Stimulated activated CD8-positive, alpha-beta memory T cell treated with anti-CD3 and anti-CD28 coated beads, Interleukin-2, amount 100 ng/mL, for 1 hour (primary cell): ENCODE measurements at places on chromosomes 7 and 10.
A peak's percentile ranks its signal among the peaks of the same experiment; 100 is the strongest.

GRCh38 chr10:101451667-101452069 is 97.7 kb downstream of the BTRC start:
- DNase-seq = no peak

GRCh38 chr7:22348379-22348778 is 8.6 kb downstream of the RAPGEF5 start:
- no peak for DNase-seq

DNA sequence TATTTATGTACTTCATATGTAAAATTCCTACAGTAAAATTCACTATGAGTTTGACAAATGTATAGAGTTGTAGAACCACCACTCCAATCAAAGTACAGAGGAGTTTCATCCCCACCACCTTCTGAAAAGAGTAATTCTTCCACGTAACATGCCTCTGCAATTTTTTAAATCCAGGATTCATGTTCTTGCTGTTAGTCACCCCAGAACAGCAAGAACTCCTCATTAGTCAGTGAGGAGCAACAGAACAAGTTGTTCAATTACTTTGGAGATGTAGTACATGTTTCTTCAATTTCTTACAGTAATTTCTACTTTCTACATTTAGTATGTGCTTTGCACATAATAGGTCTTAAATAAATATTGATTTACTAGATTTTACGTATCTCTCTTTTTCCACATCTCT is 248.1 kb downstream of the ABCA13 start:
- DNase-seq = no peak

DNA sequence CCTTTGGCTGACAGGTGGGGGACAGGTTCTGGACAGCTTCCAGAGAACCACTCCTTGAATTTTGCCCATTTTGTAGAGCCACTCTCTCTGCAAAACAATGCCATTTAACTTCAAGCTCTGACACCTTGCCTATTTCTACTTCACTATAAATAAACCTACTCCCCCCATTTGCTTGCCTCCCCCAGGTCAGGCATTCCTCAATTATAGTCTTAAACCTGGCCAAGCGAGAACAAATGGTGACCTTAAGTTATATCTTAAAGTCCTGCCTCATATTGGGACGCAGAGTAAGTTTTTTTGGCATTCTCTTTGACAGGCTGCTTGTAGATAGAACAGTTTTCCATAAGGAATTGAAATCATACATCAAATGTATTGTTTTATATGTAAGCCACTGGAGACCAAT is 706.9 kb downstream of the LRMDA start:
- DNase-seq = no peak

DNA sequence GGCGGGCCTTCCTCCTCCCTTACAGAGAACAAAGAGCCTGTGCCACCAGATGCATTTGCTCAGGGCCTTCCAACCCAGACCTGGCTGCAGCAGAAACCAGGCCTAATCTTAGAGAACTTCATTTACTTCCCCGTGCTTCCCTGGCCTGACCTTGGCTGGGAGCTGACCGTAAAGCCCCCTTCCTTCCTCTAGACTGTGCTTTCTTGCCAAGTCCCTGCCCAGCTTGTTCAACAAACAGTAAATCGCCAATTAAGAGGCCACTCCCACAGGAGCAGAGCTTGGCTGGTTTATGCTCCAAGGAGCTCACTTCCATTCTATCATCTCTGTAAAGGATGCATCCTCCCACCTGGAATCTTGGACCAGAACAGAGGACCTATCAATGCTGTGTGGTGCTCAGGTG is 110.9 kb downstream of the COL13A1 start:
- DNase-seq = no peak

GRCh38 chr7:15459018-15459615 is 102.7 kb downstream of the AGMO start:
- no peak for DNase-seq

DNA sequence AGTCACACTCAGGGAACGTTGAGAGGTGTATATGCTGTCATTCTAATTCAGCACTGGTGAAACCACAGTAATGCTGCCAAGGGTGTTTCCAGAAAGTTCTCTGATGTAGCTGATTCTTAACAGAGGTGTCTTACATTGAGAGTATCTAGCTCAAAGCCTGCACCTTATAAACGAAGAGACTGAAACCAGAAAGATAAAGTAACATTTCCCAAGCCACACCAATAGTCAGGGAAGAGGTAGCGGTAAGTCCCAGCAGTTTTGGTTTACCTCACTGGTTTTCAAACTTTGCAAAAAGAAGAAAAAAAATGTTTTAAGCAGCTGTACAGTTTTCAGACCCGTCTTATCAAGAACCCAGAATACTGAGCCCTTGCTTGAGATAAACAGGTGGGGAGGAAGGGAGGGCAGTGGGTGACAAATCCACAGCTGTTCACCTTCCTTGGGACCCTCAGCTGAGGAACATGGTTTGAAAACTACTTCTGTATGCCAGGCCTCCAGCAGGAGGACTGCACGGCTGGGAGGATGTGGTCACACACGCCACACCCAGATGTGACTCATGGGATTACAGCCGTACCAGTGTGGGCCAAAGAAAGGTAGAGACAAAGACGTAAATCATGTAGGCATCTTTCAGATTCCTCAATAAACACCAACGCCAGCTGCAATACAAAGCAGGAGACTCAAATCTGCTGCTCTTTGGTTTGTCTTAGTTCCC is 63.9 kb upstream of the GSDME start:
- DNase-seq = peak; percentile 64

- no peak for DNase-seq
These were observed 300.9 kb downstream of the BICC1 start for GRCh38 chr10:58813573-58813972.

- DNase-seq = no peak
These were observed 19.4 kb downstream of the GSTO2 start for GRCh38 chr10:104288355-104288754.

DNA sequence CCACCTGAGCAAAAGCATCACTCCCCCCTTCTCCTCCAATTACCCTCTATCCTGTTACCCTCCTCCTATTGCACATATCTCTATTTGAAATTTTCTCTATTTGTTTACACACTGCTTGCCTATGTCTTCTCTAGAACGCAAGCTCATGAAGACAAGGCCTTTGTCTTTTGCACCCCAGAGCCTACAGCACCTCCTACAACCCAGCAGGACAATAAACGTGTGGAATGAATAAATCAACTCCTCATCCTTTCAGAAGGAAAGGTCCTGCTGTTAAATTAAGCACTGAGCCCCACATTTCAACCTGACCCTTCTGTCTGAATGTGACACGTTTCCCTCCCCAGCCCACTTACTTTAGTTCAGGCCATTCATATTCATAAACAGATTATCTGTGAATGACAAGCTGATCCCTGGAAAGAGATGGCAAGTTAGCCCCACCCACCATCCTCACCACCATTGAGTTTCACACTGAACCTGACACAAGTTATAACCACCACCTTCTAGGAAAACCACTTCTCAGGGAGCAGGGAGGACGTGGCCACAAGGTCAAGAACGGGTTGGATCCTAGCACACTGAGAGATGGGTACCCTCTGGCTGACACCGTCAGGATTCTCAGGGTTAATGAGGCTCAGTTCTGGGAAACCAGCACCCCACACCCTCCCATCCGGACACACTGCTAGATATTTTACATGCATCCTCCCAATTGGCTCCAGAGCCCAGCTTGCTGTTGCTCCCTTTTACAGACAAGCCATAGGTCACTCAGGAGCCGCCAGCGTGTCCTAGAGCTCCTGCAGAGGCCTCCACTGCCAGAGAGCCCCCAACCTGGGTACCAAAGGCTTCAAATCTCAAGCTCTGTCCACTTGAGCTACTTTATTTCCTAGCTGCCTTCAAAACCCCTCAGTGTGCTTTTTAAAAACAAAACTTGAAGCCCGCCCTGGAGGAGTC is 934 bp downstream of the PRTFDC1 start:
- no peak for DNase-seq

DNA sequence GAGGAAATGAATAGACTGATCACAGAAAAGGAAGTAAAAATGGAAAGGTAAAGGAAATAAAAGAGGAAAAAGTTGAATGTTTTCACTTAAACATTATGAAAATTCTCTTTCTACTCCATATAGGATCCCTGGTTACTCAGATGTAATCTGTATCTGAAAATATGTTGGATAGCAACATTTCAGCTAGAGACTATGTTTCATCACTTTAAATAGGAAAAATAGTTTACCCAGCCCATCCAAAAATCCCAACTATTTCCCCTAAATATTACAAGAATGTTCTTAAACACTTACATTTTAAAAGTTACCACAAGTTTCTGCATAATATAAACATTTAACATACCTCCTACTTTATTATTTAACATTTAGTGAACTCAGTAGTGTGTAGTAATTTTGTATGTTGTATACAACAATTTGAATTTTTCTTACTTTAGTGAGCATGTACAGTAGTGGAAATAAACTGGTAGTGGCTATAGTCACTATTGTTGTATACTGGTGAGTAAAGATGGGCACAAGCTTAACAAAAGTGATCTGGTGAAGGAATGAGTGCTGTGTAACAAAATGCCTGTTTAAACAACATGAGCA is 27.1 kb downstream of the SLF2 start:
- no peak for DNase-seq

- DNase-seq = no peak
These were observed 41.3 kb downstream of the GRK5 start for GRCh38 chr10:119248681-119249080.

- no peak for DNase-seq
These were observed 36.8 kb downstream of the CTBP2 start for GRCh38 chr10:125123476-125124114.

DNA sequence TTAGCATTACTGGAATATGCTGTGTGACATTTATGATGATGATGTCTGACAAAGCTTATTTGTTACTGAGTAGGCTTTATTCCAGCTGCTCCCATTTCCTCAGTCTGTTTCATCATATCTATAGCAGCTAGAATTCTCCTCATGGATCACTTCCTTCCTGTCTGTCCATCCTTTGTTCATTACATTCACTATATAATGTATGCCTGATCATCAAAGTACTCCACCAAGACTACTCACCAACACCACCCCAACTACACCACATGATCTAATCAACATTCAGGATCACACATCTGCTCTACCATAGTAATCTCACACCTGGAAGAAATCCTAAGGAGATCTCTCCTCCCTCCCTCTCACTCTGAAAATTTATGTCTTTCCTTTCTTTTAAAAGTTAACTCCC is 61.3 kb downstream of the APBB1IP start:
- no peak for DNase-seq

DNA sequence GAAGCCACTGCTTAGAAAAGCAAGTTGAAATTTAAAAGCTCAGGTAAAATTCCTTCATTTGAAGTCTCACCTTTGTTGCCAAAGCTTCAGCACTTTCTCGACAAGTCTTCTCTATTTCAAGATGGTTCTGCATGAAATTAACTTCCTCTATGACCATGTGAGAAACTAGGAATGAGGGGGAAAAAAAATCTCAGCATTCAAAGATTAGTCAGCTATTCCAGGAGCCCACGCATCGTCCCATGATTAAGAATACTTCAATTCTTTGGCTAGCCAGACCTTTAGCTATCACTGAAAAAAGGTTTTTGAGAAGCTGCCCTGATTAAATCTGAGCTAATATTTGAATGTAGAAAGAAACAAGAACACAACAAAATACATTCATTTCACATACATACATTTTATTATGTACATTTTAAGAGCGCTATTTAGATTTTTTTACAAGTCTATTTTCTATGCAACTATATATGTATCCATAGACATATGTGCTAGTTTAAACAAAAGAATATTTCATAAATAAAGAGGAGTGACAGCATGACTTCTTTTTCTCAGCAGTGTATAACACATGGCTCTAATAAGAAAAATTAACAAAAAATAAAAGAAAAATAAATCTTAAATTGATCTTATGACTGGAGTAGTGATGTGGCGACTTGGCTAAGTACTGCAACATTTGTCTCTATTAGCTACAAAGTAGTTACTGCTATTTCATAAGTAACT is 44.8 kb downstream of the SHTN1 start:
- DNase-seq = no peak

DNA sequence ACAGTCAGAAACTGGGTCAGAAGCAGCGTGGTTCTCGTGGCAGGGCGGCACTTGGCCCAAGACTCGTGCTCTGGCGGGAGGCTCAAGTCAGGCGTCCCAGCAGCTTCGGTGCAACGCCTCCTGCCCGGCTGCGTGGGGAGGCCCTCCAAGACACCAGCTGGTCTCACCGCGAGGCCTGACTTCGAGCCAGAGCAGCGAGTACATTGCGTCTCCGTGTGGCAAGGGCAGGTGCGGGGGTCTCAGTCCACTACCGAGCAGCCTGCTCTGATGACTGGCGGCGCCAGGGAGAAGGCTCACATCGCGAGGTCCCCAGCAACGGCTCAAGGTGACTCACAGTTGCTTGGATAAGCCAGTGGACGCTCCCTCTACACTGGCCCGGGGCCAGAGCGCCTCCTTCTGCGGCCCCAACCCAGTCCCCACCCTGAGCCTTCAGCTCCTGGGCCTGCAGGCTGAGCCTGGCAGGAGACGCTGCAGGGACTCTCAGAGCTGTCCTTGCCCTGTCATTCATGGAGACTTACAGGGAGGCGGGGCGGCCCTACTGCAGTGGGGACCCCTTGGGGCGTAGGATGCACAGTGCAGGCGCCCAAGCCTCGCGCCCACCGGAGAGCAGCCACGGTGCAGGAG is 41.9 kb upstream of the PRKAR1B start:
- no peak for DNase-seq

- DNase-seq = no peak
These were observed 309.3 kb downstream of the TCERG1L start for GRCh38 chr10:131002031-131002861.

DNA sequence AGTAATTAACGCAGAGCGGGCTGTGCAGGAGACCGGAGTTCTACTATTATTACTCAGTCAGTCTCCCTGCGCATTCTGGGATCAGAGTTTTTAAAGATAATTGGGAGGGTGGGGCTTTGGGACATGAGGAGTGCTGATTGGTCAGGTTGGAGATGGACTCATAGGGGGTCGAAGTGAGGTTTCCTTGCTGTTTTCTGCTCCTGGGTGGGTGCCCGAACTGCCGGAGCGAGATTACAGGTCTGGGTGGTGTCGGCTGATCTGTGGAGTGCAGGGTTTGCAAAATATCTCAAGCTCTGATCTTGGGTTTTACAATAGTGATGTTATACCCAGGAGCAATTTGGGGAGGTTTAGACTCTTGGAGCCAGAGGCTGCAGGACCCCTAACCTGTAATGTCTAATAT is 3.9 kb upstream of the LRRC27 start:
- DNase-seq = no peak

DNA sequence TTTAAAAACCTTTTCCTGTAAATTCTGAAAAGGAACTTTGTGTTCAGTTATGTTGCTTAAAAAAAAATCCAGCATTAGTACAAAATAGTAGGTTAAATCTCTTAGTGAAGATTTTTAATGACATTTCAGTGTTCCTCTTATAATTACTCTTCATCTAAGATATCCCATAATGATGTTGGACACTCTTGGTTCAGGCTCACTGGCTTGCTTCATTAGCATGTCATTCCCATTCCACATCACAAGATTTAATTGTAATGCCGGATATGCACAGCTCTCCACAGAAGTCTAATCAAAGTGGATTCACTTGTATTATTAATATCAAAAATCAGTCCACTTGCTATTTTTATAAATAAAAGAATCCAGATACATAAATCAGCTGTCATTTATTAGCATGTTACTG is 180.0 kb upstream of the MDFIC start:
- DNase-seq = no peak

DNA sequence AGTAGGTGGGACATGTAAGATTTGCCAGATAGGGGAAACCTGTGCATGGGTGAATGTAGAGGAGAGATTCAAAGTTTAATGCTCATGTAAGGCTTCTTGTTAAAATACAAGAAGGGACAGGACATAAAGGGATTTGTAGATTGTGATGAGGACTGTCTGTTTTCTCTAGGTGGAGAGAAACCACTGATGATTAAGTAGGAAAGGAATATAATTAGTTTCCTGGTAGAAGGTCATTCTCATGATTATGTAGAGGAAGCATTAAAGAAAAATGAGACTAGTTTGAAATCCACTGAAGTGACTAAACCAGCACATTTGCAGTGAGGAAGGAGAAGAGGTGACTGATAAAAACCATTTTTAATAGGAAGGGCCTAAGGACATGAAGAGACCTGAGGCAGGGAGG is 19.6 kb upstream of the MACC1 start:
- DNase-seq = no peak
